Muscle of leg (tissue), 16 donors: ENCODE measurements at places on chromosomes 12 and 14. TPM values are rescaled to one million over a fixed set of nuclear protein-coding genes. Genes with fewer than 3 reads are reported as not detected.

GRCh38 chr12:8697120-8697475, 693 bp upstream of the RIMKLB start:
- DNase-seq, result peak; percentile 76

- no peak for DNase-seq
Observed at GRCh38 chr12:21552635-21553328, 26.7 kb downstream of the SPX start.

- DNase-seq, result no peak
Observed at GRCh38 chr12:131716282-131716681, 5.4 kb downstream of the SFSWAP start.

- DNase-seq, result peak; percentile 33
Observed at GRCh38 chr12:122079033-122079531, 526 bp downstream of the MLXIP start.

- DNase-seq, result no peak
Observed at GRCh38 chr12:116677202-116677661, 60.6 kb downstream of the SPRING1 start.

GRCh38 chr12:123748661-123749060, 13.4 kb upstream of the DNAH10 start:
- DNase-seq, result no peak

GRCh38 chr14:105456736-105457617, 17.6 kb upstream of the CRIP2 start:
- peak; percentile 67 for DNase-seq

The LRP1-AS gene
- 0.77 TPM for polyA plus RNA-seq

DNA sequence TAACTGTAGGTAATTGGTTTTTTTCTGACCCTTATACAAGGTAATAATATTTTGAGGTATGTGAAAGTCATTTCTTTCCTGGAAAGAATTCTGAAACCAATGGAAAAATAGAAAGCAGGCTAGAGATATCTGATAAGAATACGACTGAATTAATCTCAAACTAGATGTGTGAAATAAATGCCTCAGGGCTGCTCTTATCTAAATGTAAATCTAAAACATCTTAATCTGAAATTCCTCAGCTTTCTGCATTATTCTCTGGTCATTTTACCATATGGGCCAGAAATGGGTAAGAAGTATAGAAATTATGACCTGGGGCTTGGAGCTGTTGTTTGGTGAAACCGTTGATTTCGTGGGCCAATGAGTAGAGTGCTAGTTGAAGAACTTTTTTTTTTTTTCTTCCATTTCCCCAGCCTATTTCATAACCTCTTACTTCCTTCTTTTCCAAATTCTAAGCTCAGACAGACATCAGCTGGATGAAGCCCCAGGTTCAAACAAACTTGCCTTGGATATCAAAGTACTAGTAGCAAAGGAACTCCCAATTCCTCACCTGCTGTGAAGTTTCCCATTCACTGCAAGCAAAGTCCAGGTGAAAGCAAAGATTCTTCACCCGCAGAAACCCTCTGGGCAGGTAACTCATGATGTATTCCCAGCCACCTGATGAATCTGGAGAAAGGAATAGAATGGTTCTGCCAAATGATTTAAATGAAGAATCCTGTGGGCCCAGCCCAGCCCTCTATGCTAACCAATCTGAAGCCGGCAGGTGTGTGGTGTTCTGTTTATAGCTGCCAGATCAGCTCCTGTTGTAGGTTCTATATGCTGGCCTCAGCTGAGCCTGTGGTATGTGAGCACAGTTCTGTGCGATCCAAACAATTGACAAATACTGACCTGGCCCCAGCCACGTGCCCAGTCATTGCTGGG, 9.7 kb upstream of the FOS start:
- DNase-seq, result peak; percentile 52

- no peak for DNase-seq
Observed at GRCh38 chr12:117120787-117121186, 21.6 kb upstream of the TESC start.

- no peak for DNase-seq
Observed at GRCh38 chr14:53338192-53338591, 185.1 kb upstream of the DDHD1 start.

DNA sequence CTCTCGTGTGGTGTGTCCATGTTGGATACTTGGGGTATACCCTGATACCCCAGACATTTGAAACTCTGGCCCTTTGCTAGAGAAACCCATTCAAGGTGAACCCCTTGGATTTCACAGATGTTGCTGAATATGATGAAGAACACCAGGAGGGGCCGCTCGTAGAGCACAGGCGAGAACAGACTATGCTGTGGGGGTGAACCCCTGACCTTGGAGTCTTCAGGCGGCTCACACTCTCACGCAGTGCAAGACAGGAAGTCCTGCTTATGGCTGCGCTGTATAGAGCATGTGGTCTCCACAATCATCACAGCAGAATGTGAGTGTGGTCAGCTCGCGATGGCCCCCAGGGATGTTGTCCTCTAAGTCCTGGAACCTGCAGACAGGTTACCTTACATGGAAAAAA, 60.4 kb downstream of the SLC15A4 start:
- DNase-seq, result no peak

The OR2AP1 gene
- not detected for polyA plus RNA-seq

The ACOT6 gene
- polyA plus RNA-seq, result not detected

- DNase-seq, result no peak
Observed at GRCh38 chr14:51566831-51567582, 84.7 kb upstream of the FRMD6 start.

DNA sequence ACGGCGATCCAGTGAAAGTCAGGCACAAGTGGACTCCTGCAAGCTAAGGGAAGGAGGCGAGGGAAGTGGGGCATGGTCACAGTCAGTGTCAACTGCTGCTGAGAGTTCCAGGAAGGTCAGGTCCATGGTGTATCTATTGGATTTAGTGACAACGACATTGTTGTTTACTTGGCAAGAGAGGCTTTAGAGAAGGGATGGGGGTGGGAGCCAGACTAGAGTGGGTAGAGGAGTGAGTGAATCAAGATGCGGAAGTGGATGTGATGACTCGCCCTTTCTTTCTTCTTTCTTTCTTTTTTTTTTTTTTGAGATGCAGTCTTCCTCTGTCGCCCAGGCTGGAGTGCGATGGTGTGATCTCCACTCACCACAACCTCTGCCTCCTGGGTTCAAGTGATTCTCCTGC, 12.5 kb downstream of the P2RX7 start:
- no peak for DNase-seq
